ENCODE measurements at places on chromosomes 7 and 10. TPM values are rescaled to one million over a fixed set of nuclear protein-coding genes. Genes with fewer than 3 reads are reported as not detected.

GRCh38 chr7:69907720-69908119 is 309.4 kb downstream of the AUTS2 start:
- no peak for DNase-seq

The H2BK1 gene
- not detected for polyA plus RNA-seq

GRCh38 chr10:118531105-118531852 is 64.2 kb downstream of the PRLHR start:
- no peak for DNase-seq

DNA sequence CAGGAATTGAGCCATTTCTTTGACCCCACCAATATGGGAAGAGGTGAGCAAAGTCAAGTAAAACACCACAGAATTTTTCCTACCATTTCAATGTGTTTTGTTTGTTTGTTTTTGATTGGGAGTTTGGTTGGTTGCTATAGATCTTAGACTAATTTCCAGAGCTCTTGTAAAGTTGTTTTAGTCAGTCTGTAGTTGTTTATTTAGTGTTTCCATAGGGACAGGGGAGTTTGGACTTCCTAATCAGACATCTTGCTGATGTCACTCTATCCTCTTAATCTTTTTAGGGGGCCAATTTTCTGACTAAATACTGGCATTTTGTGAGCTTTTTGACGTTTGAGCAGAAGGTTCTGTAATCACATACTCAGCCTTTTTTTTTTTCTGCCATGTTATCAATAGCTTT is 266.9 kb downstream of the ABCA13 start:
- DNase-seq: no peak

The NPSR1 gene
- not detected for polyA plus RNA-seq

- DNase-seq: no peak
Measured at GRCh38 chr10:113455947-113456346, 96.9 kb upstream of the HABP2 start.

DNA sequence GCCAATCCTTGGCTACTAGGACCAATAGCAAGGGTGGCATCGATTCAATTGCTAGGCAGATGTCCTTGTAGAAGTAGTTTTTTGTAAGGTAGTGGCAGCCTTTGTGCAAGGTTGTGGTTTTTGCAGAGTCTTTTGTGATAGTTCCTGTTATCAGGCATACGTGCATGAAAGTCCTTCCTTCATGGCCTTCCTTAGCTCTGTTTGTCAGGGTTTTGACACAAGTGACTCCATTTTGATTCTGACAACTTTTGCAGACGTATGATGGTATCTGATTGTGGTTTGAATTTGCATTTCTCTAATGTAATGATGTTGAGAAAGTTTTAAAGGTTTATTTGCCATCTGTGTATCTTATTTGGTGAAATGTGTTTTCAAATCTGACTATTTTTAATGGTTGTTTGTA is 71.8 kb upstream of the SYPL1 start:
- no peak for DNase-seq

The GPR37 gene
- polyA plus RNA-seq: not detected

The PVRIG gene
- 81.0 TPM for polyA plus RNA-seq

The POR gene
- polyA plus RNA-seq: 69.2 TPM

GRCh38 chr7:38375453-38375852 is 102.0 kb upstream of the TARP start:
- DNase-seq: no peak

DNA sequence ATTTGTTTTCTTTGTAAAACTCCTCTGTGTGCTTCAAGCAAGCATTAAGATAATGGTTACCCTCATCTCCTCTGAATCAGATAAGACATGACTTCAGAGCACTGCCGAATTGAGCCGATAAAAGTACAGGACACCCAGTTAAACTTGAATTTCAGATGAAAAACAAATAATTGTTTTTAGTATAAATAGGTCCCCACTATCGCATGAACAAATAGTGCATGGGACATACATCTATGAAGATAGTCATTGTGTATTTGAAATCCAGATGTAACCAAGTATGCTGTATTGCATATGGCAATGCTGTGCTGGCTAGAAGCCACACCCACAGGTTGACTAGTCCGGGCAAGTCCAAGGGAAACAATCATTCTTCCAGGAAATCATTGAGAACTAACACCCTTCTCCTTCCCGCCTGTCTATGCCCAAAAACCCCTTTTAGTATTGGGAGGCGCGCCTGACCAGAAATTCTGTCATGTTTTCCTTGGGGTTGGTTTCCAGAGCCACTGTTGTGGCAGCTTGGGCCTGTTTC is 12.6 kb upstream of the FGFR2 start:
- DNase-seq: no peak

- DNase-seq: no peak
Measured at GRCh38 chr10:75028748-75029147, 82.7 kb upstream of the SAMD8 start.

DNA sequence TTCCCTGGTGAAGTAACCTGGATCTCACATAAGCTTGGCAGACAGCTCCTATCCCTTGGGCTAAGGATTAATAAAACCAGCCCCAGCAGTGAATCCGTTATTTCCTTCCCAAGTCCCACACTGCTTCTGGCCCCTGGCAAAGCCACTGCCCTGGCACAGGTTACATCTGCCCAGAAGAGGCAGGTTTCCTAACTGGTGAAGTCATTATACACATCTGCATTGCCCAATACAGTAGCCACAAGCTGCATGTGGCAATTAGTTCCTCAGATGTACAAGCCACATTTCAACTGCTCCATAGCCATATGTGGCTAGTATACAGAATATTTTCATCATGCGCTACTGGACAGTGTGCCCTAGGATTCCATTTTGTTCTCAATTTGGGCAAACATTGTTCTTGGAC is 273.0 kb downstream of the GRM8 start:
- no peak for DNase-seq

DNA sequence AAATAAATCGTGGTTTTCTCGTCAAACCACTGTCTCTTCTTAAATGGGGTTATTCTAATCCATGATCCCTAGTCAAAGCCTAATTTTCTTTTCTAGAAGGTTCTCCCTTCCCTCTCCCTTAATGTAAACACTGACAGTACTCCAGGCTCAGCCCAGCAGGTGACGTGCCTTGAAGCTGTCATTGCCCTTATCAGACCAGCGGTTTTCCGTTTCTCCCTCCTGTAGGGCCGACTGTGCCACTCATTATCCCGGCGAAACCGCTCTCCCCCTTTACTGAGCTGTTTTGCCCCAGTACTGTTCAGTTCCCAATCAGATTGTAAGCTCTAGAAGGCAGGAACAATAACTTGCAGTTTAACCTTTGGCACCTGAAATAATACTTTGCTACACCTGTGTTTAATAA is 153.5 kb upstream of the RHEB start:
- DNase-seq: no peak

DNA sequence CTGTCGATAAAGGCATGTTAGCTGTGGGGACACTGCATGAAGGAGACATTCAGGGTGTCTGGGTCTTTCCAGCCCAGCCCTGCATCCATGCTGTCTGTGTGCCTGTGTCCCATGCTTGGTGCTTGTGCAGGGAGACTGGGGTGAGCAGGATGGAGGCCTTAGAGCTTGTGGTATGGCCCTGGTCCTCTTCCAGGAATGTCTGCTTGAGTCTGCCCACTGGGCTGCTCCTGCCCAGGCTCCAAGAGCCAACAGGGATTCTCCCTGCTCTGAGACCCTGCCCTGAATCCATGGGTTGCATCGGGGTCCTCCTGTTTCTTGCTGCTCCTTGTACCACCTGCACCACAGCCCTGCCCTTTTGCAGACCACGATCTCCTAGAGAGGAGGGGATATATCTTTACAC is 31.4 kb upstream of the ARHGAP22 start:
- no peak for DNase-seq

- no peak for DNase-seq
Measured at GRCh38 chr7:48734695-48735406, 189.5 kb upstream of the CDC14C start.

GRCh38 chr7:3892157-3892556 is 591.1 kb downstream of the SDK1 start:
- no peak for DNase-seq

DNA sequence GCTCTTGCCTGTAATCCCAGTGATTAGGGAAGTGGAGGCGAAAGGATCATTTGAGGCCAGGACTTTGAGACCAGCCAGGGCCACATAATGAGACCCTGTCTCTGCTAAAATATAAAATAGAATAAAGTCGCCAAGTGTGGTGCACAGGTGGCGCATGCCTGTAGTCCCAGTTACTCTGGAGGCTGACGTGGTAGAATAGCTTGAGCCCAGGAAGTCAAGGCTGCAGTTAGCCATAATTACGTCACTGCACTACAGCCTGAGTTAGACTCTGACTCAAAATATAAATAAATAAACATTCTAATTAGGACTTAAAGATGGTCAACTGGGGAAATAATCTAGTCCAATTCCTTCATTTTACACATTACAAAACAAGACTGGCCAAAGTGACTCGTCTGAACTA is 768 bp downstream of the CHCHD2 start:
- DNase-seq: no peak

The MMD2 gene
- not detected for polyA plus RNA-seq

The PARP12 gene
- 26.2 TPM for polyA plus RNA-seq

The ICA1 gene
- 0.46 TPM for polyA plus RNA-seq

- DNase-seq: no peak
Measured at GRCh38 chr7:27863880-27864279, 123.9 kb downstream of the TAX1BP1 start.

DNA sequence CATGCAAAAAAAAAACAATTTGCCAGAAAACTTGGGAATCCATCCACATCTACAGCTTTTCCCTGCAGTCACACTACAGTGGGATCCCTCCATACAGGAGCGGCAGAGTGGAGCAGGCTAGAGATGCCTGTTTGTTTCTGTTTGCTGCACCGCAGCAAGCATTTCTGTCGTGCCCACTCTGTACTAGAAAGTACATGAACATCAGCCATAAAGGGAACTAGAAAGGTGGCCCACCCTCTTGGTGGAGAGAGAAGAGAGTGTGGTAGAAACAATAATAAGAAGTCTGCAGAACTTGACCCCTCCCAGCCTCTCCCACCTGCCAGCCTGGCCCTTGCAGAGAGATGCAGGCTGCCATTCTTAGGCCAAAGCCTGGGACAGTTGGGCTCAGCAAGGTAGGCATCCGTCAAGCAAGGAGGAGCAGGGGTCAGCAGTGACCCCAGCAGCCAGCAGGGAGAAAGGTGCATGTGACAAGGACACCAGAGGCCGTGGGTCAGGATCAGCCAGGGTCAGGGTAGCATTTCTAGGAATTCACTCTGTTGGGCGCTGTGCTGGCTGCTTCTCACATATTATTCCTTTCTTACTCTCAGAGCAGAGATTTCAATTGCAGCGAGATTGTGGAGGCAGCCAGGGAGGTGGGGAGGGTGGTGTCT is 171.8 kb downstream of the EGFR start:
- DNase-seq: peak; percentile 16

- DNase-seq: no peak
Measured at GRCh38 chr10:133010095-133010842, 67.9 kb upstream of the CFAP46 start.

DNA sequence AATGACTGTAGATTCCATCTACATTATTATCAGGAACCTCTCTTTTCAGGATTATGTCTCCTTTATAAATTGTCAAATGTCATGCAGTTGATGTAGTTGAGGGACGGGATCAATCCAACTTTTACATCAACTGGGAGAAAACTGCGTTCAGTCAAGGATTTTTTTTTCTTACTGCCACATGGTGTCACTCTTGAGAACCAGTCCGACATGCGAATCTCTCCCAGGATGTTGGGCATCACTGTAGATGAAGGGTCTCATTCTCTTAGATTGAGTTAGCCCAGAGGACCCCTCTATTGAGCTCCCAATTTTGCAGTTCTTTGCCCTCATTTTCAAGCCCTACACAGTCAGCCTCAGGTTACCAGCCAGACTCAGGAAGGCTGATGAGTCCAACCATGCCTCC is 120.3 kb upstream of the PTPRZ1 start:
- DNase-seq: no peak

DNA sequence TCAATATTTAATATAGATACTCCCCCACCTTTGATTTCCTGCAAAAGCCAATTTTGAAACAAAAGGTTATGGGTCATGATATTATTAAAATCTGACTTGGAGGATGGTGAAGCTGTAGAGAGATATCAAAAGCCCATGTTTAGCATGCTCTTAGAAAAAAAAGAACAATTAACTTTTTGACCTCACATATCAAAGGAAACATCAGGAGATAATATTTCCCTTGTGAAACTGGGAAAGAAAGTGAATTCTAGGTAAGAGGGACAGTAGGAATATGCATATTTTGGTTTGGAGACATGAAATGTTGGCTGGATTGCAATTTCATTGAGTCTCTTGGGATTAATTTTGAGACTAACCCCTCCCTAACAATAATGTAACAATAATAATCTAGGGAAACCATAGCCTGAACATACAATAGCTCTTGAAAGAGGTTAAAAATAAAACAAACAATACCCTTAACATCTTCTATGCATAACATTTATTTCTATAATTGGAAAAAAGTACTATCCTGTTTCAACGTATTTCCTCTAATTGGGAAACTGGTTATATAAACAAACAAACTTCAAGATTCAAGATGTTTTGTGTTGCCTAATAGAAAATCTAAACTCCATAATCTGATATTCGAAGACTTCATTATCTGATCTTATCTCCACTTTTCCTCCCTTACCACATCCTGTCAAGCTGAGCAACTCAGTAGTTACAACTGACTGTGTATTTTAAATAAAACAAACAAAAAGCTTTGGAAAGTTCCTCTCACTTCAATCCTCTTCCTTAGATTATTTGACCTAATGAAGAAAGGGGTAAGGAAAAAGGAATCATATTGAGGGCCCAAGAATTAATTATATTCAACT is 14.8 kb downstream of the TMEM26 start:
- DNase-seq: no peak

The OR6B1 gene
- polyA plus RNA-seq: not detected

The SLC18A2 gene
- polyA plus RNA-seq: 0.71 TPM

- no peak for DNase-seq
Measured at GRCh38 chr10:131961777-131962662, 19.7 kb downstream of the BNIP3 start.
